ENCODE measurements at places on chromosomes 7 and 10. TPM values are rescaled to one million over a fixed set of nuclear protein-coding genes. Genes with fewer than 3 reads are reported as not detected.

- peak; percentile 21 for DNase-seq
These were observed 110.3 kb upstream of the ANLN start for GRCh38 chr7:36279200-36279925.

The KCP gene
- total RNA-seq = not detected

GRCh38 chr10:95610727-95611126 lies 45.8 kb downstream of the ALDH18A1 start:
- DNase-seq = no peak

DNA sequence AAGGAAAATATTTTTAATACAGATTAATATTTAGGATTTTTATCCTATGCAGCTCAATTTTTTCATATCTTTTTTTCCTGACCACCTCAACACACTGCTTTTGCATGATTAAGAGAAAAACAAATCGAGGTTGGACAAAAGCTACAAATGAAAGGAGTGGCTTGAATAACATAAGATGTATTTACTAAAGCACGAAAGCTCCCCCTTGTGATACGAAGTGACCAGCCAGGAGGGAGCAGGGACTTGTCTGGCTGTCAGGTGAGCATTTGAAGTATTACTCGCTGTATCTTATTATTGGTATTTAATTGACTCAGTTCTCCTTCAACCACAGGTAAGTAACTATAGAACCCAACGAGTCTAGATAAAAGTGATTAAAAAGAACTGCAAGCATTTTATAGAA lies 265.2 kb upstream of the PHF14 start:
- peak; percentile 60 for DNase-seq

DNA sequence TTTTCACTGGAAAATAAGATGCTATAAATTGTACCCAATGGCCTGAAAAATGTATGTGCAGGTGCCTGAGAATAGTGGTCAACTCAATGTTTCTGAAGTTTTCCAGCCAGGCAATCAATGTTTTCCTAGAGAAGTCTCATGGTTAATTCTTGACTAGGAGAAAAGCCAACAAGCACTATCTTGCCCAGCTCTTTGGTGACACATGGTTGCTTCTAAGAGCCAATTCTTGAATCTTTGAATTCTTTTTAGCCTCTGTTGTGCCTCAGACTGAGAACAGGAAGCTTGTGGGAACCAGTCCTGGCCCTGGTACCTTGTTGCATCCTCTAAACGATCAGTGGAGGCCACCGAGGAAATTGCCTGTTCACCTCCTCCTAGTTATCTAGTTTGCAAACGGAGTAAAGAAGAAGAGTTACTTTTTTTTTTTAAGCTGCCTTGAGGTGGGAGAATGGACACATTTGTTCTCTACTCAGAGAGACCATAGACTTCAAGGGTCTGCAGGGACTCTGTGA lies 144.0 kb upstream of the MKLN1 start:
- no peak for DNase-seq

DNA sequence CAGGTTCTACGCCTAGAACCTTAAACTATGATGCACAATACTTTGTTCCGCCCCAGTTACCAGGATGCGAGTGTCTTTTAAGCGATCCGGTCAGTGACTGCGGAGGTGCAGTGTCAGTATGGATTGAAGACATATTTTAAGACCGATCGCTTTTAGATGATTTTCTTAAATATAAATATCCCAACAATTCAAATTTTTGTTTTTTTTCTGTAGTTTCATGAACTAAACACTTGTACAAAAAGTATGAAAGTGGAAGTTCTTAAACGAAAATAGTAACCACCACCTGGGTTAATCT lies 835 bp downstream of the COMMD3 start:
- DNase-seq = no peak

The LIPN gene
- total RNA-seq = 0.29 TPM

The C10orf67 gene
- total RNA-seq = not detected

DNA sequence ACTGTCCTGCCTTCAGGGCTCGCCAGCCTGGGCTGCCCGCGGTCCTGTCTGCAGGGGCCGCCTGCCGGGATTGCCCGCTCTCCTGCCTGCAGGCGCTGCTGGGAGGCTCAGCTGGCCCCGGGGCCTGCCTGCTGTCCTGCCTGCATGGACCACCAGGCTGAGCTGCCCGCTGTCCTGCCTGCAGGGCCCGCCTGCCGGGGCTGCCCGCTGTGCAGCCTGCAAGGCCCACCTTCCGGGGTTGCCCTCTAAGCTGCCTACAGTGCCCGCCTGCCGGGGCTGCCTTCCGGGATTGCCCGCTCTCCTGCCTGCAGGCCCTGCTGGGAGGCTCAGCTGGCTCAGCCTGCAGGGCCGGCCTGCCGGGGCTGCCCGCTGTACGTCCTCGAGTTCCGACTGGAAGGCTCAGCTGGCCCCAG lies 164.4 kb downstream of the GLRX3 start:
- peak; percentile 58 for DNase-seq

- no peak for DNase-seq
These were observed 12.4 kb downstream of the BCAP29 start for GRCh38 chr7:107592361-107593024.

DNA sequence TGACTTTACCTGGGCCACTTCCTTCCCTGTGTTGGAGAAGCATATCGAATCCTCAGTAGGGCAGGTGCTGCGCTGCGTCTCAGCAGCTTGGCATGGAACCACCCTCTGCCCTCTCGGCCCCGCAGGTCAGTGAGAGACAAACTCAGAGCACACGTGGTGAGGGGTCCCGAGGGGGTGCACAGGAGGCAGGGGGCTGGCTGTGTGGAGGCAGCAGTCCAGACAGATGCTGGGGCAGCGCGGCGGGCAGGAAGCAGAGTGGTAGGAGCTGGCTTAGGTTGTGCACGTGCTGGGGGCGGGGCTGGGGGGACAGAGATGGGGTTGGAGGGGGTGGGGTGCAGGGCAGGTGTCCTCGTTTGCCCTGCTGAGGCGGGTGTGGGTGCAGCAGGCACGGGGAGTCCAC lies 33.1 kb downstream of the NUB1 start:
- DNase-seq = no peak

DNA sequence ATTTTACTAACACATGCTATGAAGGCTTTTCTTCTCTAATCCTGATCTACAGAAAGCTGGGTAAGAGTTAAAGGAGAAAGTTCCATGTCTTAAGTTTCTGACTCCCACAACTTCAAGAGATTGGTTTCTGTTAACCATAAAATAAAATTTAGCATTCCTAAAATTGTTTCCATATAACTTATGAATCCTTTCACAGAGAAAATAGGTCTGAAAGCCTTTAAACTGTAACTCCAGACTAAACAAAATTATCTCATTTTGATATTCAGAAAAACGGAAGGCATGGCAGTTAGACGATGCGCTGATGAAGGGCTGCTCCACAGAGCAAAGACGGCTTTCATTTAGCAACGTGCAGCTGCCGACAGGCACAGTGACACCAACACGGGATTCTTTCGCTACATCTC lies 133.3 kb downstream of the SLC25A13 start:
- no peak for DNase-seq

The NME8 gene
- total RNA-seq = not detected

DNA sequence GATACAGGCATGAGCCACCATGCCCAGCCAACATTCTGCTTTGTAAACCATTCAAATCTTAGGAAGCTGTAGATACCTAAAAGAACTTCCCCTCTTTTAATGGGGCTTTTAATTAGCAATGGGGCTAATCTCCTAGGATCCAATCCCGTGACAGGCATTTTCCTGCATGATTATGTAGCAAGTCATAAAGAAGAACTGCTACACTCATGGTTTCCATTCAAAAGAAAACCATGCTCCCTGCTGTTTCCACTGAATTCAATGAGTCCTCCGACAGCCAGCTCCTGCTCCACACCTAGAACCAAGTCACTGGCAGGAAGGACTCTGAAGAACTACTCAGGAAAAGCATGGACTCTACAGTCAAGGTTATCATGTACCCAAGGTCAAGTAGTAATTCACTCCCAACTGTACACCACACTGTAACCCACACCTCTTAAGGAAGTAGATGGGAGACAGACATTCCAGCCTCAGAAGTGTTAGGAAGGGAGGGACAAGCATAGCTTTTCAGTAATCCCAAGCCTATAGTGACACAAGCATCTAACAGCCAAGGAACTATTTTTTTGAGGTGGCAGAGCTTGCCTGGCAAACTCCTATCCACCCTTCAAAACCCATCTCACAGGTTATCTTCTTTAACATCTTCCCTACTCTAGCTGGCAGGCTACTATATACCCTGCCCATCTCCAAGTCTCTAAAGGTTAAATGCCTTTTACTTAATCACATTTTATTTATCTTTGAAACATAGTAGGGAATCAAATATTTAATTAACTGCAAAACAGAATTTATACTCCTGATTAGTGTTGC lies 47.5 kb downstream of the CTBP2 start:
- DNase-seq = no peak

- no peak for DNase-seq
These were observed 30.3 kb downstream of the BCAP29 start for GRCh38 chr7:107610323-107610722.

DNA sequence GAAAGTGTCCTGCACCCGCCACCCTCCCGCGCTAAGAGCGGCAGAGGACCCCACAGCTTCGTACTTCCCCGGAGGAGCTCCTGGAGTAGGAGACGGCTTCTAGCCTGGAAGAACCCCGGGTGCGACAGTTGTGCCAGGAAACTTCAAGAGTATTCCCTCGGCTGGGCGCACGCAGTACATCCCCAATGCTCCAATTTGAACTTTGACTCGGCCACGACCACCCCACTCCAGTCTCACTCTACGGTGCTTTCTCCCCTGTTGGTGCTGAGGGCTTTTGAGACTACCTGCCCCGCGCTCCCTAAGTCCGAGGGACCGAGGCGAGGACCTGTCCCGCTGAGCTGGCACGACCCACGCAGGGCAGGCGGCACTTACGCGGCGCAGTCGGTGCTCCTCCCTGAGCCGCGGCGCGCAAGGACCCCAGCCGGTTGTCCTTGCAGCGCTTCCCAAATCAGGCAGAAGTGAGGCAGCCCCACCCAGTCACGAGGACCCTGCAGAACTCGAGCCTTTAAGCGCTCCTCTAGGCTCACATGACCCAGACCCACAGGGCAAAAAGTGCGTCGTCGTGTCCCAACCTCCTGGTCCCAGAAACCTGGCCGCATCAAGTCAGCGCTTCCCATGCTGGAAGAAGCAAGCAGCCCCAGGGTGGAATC lies at the start of gene CPVL:
TSS of gene CPVL (minus strand) at position 481 of the 650 bp plus-strand sequence. CDS start 25,476 bp downstream, outside the sequence.
- DNase-seq = peak; percentile 63

DNA sequence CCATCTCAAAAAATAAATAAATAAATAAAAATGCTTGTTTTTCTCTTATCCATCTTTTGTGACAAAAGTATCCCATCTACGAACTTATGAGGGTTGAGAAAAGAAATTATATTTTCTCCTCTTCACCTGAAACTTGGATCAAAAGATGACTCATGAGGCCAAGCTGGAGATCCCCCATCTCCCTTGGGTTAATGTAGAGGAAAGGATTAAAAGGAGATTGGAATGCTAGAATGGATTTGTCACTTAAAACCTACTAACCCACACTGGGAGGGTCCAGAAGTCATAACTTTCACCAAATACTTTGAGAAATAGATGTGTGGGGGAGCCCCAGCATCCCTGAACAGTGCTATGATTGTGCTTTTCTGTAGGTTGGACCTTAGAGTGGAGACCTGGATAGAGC lies 46.3 kb upstream of the PIK3CG start:
- DNase-seq = no peak

The HOXA11 gene
- not detected for total RNA-seq

GRCh38 chr7:91916051-91916440 lies 24.6 kb upstream of the AKAP9 start:
- DNase-seq = no peak

The SPDYE3 gene
- total RNA-seq = not detected

The SPDYE1 gene
- total RNA-seq = not detected

- no peak for DNase-seq
These were observed 597 bp downstream of the SND1 start for GRCh38 chr7:127652333-127653248.

- no peak for DNase-seq
These were observed 714.8 kb upstream of the GALNT17 start for GRCh38 chr7:70416986-70417655.

DNA sequence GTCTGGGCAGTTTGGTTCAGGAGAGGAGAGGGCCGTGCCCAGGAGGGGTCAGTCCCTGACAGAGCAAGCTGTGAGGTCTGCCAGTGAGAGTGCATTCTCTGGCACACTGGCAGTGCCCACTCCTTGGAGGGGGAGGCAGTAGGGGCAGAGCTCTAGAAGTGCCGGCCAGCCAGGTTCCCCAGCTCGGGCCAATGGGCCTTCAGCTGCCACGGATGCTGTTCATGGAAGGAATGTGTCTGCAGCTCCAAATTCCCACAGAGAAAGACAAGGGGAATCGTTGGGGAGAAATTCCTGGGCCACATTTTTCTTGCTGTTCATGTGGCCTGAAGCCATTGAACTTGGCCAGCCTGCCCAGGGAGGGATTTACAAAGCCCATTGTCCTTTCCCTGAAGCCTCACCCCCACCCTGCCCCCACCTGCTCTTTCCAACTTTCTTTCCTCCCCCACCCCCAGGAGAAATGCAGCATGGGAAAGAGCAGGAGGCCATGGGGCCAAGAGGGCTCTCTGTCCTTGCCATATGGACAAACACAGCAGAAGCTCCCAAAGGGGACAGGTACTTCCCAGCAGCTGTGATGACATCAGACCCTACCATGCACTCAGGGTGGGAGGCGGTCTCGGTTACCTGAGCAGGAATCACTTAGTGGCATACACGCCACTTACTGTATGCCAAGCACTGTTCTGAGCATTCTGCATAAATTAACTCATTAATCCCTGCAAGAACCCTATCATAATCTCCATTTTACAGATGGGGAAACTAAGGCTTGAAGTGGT lies 70.7 kb downstream of the ARHGAP22 start:
- no peak for DNase-seq

GRCh38 chr10:22646388-22646853 lies 68.0 kb downstream of the PIP4K2A start:
- no peak for DNase-seq

DNA sequence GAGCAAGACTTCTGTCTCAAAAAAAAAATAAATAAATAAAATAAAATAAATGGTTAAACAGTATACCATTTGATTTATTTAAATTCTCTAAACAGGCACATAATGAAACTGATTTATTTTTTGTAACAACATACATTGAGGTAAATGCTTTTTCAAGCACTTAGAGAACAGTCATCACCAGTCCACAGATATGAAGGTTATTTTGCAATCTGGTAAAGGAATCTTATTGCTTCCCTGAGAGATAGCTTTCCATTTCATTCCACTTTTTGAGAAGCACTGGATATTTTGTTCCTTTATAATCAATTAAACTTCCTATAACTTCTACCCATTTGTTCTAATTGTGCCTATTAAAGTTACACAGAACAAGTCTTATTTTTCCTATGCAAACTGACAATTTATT lies 5.2 kb downstream of the CEP55 start:
- no peak for DNase-seq

GRCh38 chr7:54581511-54581910 lies 39.3 kb downstream of the VSTM2A start:
- no peak for DNase-seq

Data from right lobe of liver (tissue), 6 donors.